A549 treated with ZK216348 at 1 μM for 4 hours (cell line): ENCODE measurements at places on chromosomes 4 and X. TPM values are rescaled to one million over a fixed set of nuclear protein-coding genes. Genes with fewer than 3 reads are reported as not detected.

The ZCCHC18 gene
- total RNA-seq, result 0.29 to 0.51 TPM in 2 of 5 replicates, not detected in the others

The APELA gene
- total RNA-seq, result not detected in 5 replicates

The ADGRG4 gene
- not detected in 5 replicates for total RNA-seq

The NDUFC1 gene
- total RNA-seq, result 67.1 to 81.5 TPM (median 71.0 TPM) in 5 replicates

The CLDN2 gene
- 5.7 to 8.2 TPM (median 7.9 TPM) in 5 replicates for total RNA-seq
